ENCODE measurements at places on chromosomes 1 and 21. TPM values are rescaled to one million over a fixed set of nuclear protein-coding genes. Genes with fewer than 3 reads are reported as not detected.

Gene STK40
- 12.3 TPM for total RNA-seq

Gene YIPF1
- total RNA-seq, result 15.1 TPM

Gene CRABP2
- total RNA-seq, result 268 TPM

Gene FAM20B
- total RNA-seq, result 23.6 TPM

Gene ANGPTL1
- total RNA-seq, result 98.2 TPM

Gene CDA
- 0.13 TPM for total RNA-seq

Gene RNF115
- total RNA-seq, result 13.7 TPM

Gene PPM1J
- total RNA-seq, result 2.1 TPM

Gene PGLYRP4
- not detected for total RNA-seq

Gene SPAG17
- total RNA-seq, result 1.2 TPM

Gene LCE2C
- total RNA-seq, result not detected

Gene DCST2
- total RNA-seq, result 0.49 TPM

Gene COL9A2
- total RNA-seq, result 2.6 TPM

Gene OR10Z1
- not detected for total RNA-seq

Gene LCE1D
- total RNA-seq, result not detected

Gene CDK18
- 3.1 TPM for total RNA-seq

Gene PTGER3
- 1.4 TPM for total RNA-seq

Gene CD52
- total RNA-seq, result 1.7 TPM

Gene ACKR1
- 2.7 TPM for total RNA-seq

Gene PLA2G2D
- not detected for total RNA-seq

Gene SH2D2A
- 0.71 TPM for total RNA-seq

Gene S100A1
- total RNA-seq, result 4.7 TPM
